MV-4-11 (cell line): ENCODE measurements at places on chromosomes 5 and 9.

- DNase-seq, result no peak
Measured at GRCh38 chr9:127474592-127474991, 23.3 kb downstream of the LRSAM1 start.

DNA sequence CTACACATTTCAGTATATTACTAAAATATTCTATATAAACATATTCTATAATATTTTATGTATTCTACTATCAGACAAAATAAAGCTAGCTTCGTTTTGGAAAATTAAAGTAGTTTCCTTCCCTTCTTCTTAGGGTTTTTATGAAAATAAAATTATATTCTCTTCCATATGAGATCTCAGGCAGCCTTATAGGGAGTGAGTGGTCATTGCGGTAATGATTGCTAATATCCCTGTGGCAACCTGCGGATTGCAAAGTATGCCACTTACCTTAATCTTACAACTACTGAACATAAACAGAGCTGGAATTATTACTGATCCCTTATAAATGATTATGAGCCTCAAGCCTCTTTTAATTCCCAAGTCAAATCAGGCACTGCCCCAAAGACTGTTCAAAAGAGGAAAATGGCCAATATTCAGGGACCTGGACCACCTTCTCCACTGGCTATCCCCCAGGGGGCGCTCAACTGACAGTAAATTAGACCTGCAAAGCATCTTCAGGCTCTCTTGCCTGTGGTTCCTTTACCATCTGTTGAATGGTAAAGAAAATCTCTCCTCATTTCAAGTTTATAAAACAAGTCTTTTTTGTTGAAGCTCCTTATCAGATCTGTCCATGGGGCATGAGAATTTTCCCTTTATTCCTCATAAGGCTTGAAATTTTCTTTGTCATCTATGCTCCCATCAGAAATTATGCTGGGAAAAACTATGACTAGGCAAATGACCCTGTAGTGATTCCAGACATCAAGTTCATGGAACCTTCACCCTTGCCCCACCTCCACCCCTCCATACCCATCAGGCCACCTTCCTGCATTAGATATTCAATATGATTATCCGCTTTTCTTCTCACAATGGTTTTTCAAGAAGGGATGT lies 163.9 kb downstream of the CEMIP2 start:
- DNase-seq, result peak; percentile 47

DNA sequence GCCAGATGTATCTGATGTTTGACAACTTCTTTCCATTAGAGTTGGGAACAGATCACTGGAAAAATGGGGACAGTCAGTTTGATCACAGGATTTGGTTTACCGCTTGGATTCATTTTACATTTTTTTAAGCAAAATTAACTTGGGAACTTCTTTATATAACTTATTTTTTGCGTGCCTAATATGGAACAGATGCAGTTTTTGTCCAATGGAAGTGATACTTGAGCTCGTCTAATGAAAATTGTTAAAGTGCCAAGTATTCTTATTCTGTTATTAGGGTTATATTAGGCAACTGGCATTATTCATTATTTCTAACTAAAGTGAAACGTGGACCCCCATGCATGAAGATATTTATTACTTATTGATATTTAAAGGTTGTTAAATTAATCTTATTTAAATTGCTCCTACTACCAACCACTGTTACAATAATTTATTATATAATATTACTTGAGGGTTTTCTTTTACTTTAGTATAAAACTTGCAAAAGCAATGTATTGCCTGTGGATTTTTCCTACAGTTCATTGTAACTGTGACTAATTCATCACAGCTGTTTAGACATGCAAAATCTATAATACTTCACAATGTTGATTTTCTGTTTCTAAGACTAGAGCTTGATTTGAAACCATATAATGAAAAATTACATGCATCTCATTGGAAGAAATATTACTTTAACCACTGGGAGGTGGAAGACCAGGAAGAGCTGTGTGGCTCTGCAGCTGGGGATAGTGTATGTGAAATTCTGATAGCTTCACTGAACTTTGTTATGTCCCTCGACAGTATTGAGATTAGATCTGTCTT lies 787.3 kb upstream of the WWC1 start:
- DNase-seq, result no peak

GRCh38 chr5:36861871-36862270 lies 14.7 kb upstream of the NIPBL start:
- no peak for DNase-seq

DNA sequence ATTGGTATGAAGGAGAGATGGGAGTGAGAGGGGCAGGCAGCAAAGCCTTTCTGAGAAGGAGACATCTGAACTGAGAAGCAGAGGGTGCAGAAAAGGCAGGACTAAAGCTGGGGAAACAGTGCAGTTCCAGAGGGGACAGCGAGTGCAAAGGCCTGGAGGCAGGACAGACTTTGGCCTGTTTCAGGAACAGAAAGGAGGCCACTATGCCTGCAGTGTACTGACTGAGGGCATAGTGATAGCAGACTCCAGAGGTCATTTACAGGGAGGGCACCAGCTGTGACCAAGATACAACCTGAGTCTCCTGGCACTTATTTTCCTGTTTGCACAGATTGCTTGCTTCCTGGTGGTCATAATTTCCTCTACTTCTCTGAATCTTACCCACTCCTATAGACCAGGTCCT lies 29.6 kb downstream of the SPARC start:
- no peak for DNase-seq

- DNase-seq, result no peak
Measured at GRCh38 chr5:180323941-180324600, 29.1 kb downstream of the GFPT2 start.

DNA sequence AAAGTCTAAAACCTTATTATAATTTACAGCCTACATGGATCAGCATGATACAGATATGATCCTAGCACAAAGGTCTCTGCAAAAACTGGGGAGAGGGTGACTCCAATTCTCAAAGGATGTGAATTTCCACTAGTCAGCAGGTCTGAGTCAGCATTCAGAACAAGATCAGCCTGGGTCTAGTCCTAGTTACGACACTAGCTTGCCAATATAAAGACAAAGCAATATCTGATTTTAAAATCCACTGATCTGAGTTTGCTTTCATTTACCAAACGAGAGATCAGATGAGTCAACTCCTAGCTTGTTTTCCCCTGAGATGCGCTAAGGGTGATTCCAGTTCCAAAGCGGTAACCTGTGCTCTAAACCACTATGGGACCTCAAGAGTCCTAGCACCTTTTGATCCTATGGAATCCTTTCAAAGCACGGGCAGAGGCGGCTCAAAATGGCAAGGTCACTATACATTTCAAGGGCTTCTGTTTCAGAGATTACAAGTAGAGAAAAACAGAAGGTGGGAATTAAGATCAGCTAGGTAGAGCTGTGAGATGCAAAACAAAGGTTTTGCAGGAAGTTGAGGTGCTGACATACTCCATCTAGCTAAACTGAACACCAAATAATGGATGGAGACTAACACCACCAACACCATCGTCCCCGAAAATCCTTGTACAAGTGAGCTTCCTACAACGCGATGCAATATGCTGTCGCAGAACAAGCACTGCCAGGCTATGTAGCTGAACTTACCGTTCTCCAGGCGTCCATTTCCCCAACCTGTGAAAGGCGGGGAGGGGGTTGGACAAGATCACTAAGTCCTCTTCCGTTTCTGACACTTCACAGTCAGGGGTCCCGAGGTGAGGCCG lies 906 bp downstream of the SLC25A51 start:
- peak; percentile 14 for DNase-seq

DNA sequence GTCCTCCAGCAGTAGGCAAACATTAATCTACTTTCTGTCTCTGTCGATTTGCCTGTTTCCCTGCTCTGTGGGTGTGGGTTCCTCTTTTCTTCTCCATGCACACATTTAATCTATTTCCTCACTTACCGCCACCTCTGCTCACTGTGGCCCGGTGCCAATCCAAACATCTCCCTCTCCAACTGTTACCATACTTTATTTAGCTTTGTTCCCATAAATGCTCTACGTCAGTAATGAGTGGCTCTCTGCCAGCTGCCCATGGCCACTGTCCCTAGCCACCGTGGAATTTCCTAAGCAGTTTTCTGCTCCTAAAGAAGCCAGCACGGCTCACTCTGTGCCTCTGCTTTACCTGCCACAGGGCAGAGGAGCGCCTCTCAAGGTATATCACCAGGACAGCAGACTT lies 19.5 kb upstream of the GOLPH3 start:
- peak; percentile 88 for DNase-seq

DNA sequence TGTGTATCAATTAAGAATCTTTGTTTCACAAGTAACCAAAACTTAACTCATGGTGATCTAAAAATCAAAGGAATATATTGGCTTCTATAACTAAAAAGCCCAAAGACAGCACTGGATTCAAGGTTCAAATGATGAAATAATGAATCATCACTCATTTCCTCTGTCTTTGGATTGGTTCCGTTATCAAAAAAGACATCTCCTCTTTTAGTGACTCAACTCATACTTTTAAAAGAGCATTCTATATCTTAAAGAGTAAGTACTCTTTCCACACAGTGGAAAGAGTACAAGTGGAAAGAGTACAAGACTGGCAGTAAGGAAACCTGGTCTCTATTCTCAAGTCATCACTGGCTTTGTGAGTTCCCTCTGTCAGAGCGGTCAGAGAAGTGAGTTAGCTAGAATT lies 141.4 kb upstream of the NMUR2 start:
- no peak for DNase-seq

DNA sequence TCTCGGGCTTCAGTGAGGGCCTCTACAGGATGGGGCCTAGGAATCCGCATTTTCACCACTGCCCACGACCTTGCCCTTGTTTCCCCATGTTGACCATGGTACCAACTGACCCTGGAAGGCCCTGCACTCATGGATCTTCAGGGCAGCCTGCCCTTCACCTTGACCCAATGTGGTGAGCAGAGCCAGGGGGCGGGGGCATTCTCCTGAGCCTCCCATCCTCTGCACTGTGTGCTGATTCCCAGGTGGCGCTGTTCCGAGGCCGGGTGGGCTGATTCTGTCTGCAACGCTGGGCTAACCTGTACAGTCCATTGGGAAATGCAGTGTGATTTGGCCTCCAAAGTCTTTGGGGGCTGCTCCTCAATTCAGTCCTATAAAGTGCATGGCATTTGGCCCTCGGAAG lies 68.7 kb downstream of the SHB start:
- DNase-seq, result no peak

DNA sequence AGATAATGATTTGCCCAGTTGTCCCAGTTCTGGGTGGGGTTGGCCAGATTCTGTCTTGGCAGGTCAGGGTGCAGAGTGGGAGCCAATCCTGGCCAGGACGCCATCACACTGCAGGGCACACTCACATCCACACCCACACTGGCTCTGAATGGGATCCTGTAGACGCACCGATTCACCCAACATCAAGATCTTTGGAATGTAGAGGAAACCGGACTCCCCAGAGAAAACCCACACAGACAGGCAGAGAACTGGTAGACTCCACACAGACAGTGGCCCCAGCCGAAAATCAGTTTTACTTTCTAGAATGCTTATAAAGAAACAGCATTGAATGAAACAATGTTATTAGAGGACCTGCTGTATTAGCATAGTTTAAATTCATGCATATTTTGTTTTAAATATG lies 343.1 kb upstream of the DAB2 start:
- no peak for DNase-seq

DNA sequence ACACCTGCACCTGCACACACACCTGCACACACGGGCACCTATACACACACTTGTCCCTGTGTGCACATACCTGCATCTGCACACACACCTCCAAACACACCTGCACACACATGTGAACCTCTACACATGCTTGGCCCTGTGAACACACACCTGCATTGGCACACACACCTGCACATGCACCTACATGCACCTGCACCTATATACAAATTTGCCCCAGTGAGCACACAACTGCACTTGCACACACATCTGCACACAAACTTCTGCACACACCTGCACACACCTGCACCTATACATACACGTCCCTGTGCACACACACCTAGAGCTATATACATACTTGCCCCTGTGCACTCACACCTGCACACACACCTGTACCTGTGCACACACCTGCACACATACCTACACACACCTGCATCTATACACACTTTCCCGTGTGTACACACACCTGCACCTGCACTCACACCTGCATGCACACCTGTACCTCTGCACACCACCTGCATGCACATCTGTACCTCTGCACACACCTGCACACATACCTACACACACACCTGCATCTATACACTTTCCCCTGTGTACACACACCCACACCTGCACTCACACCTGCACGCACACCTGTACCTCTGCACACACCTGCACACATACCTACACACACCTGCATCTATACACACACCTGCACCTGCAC lies 21.5 kb upstream of the LPCAT1 start:
- no peak for DNase-seq

- no peak for DNase-seq
Measured at GRCh38 chr5:135539430-135540005, 3.8 kb upstream of the NEUROG1 start.

- DNase-seq, result no peak
Measured at GRCh38 chr9:127570533-127571111, 41.5 kb upstream of the STXBP1 start.
